ENCODE measurements at places on chromosomes 3 and 15.

- DNase-seq = no peak
These were observed 348.2 kb downstream of the GRM7 start for GRCh38 chr3:7209098-7209497.

DNA sequence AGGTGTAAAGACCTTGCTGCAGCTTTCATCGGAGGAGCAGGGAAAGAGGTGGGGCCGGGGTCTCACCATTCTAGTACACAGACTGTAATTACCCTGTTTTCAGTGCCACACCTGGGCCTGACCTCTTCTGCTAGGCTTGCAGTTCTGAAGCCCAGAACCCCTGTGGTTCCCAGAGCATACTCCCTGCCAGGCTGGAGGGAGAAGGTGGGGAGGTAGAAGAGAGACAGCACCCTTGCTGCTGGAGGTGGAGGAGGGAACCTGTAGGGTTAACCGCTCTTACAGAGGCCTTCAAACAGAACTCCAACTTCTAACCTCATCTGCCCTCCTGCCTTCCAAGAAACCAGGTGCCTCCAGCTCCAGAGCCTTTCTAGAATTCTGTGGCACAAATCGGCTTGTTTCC lies 27.0 kb downstream of the PCOLCE2 start:
- DNase-seq = no peak

- no peak for DNase-seq
These were observed 168.3 kb upstream of the ADAMTS9 start for GRCh38 chr3:64856106-64856505.

DNA sequence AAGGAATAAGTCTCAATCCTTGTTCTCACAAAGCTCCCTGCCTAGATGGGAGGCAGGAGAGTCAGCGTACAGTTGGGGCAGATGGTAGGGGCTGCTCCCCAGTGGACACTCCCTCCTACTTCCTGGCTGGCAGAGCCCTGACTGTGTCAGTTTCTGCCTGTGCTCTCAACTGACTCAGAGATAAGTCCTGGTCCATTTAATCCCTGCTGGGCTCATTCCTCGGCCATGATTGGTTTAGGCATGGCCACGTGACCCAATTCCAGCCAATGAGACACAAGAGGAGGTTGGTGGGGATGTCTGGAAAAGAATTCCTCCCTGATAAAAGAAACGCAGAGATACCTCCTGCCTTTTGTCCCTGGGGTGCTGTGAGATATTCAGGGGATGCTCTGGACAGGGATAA lies 118.1 kb upstream of the SLC6A11 start:
- no peak for DNase-seq

DNA sequence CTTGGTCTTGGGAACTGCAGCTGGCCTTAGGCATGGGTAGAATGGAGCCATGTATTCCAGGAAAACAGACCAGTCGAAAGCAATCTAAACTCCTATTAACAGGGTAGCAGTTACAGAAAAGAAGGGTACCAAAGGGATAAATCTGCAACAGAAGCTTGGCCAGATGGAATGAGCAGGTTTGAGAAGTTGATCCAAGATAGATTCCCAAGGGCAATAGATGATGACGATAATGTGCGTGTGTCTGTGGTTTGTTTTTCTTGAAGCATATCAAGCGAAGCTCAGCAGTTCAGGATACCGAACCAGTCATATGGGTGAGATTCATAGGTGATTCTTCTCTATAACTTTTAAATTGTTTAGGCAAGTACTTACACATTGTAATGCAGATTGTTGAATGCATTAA lies 203.8 kb upstream of the SEMA6D start:
- DNase-seq = no peak

DNA sequence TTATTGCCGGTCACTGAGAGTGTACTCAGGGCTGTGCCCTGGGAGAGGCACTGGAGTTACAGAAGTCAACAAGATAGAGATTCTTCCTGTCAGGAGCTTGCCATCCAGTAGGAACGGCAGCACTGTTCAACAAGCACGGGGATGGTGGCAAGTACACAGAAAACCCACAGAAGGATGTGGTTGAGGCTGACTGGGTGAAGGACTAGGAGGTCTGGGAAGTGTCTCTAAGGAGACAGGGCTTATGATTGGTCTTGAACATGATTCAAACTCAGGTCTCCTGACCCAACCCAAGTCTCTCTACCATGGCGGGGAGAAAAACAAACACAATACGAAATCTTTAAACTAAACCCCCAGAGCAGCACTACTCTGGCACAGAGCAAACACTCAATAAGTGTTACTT lies 37.6 kb downstream of the ERICH6 start:
- DNase-seq = no peak

DNA sequence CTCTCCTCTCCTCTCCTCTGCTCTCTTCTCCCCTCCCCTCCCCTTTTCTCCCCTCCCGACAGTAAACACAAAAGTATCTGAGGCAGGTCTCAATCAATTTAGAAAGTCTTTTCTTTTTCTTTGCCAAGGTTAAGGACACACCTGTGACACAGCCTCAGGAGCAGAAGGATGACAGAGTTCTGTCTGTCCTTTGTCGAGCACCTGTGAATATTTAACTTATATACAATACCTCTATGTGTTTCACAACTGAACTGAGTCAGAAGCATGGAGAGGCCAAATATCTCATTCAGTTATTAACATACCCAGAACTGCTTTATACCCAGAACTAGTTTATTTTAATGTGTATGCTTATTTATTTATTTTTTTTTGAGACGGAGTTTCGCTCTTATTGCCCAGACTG lies 81.1 kb upstream of the ROBO1 start:
- DNase-seq = no peak

GRCh38 chr15:43529587-43530345 lies 12.4 kb downstream of the MAP1A start:
- DNase-seq = no peak

- no peak for DNase-seq
These were observed 3.9 kb upstream of the GCHFR start for GRCh38 chr15:40759961-40760360.

- no peak for DNase-seq
These were observed 57.6 kb downstream of the BHLHE40 start for GRCh38 chr3:5036858-5037257.

GRCh38 chr3:35760146-35760545 lies 120.8 kb downstream of the ARPP21 start:
- no peak for DNase-seq

- DNase-seq = no peak
These were observed 57.0 kb downstream of the BOC start for GRCh38 chr3:113268311-113268710.

DNA sequence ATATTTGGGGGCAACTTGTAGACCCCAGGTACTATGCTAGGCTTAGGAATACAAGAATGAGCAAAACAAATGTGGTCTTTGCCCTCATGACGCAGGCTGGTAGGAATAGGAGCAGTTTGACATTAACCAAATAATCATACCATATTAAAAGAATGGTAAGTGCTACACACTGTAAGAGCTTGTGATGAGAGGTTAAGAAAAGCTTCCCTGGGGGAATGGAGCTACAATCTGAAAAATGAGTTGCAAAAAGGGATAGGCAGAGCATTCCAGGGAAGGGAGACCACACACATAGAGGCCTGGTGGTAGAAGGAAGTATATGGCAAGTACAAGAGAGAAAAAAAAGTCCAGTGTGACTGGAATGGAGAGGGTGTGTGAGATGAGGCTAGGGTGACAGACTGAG lies 37.3 kb downstream of the TMOD3 start:
- no peak for DNase-seq

- DNase-seq = no peak
These were observed 968.4 kb downstream of the FHIT start for GRCh38 chr3:60282866-60283265.

DNA sequence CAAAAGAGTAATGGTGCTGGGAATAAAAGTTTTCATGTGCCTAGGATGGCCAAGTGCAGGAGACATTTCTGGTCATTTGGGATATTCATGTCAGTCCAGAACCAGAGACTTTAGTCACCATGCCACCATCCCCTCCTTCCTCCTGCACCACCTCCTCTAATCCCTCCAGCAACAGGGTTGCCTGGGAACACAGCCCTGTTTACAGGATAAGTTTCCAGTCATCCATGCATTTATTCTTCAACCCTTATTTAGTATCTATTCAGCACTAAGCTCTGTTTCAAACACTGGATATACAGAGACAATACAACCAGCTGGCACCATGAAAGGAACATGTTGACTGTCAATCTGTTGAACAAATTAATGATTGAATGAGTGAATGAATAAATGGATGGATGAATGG lies 211.7 kb downstream of the CLSTN2 start:
- DNase-seq = no peak

DNA sequence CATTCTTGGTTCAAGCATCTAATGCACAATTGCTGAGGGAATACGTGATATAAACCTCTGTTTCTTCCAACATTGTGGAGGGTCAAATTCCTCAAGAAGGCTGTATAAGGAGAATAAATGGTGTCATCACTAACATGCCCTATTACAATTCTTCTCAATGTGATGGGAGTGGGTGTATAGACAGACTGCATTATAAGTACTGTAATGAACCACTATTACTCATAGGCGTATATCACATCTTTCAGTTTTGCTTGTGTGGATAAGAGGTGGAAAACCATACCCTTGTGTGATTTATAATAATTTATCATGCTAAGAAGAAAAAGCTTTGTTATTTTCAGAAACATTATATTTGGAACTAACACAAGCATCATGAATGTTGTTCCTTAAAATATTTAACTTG lies 35.3 kb upstream of the BBX start:
- no peak for DNase-seq

DNA sequence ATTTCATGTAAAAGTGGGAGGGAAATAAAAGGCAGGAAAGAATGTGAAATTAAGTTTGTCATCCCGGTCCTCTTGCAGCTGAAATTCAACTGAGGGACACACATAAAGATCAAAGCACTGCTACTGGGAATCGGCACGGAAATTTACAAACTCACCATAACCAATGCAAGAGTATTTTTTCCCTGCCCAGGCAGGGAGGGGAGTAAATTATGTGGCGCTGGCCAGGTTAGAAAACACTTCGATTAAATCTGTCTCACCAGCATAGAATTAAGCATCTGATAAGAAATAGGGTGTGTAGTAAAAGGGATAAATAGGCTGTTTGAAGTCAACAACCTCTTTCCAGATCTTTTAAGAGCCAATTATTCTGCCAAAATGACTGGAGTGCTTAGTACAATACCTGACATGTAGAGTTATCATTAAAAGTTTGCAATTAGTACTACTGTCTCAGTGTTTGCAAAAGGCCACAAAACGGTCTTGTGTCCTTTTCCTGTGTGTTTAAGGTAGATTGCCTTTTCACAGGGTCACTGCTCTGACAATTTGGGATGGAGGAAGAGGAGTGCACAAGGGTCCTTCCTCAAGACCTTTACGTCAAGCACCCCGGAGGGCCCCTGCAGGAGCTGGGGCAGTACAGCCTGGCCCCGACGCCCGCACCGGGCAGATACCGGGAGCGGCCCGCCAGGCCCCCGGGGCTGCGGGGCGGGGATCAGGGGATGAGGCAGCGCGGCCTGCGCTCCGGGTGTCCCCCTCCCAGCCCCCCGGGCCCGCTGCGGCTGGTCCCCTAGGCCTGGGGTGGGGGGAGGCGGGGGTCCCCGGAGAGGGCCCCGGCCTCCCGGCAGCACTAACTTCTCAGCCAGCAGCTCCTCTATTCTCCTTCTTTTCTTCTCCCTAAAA lies 651 bp downstream of the UBA3 start:
- DNase-seq = no peak

GRCh38 chr3:157816296-157816695 lies 289.9 kb downstream of the SHOX2 start:
- no peak for DNase-seq

DNA sequence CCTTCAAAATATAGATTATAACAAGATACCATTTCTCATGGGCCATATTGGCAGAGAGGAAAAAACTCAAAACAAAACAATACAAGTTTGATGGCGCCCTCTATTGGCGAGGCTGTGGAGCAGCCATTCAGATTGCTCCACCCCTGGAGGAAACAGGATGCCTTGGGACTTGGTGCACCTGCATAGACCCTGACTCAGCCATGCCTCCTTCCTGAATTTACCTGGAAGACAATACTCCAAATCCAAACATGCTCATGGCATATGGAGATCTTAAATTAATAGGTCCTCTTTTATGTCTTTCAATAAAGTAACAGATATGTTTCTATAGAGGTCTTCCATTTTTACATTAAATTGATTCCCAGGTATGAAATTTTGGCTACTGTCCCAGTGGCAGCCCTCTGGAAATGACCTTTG lies 90.0 kb downstream of the APBA2 start:
- DNase-seq = no peak

DNA sequence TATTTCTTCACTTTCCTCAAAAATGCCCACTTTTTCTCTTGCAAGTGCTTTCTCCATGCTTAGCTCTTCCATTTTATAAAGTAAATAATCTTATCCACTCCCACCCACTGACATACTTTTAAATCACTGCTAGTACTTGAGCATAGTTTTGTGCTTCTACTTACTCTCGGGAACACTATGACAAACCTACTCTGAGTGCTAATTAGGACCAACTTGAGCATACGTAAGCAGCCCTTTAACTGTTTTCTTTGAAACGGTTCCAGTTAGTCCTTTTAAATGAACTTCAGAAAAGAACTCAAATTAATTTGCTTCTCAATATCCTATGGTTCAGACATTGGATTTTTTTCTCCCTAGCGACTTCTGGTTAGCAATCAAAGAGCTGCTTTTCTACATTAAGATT lies 280.0 kb upstream of the SOX2 start:
- no peak for DNase-seq

- DNase-seq = no peak
These were observed 11.8 kb downstream of the GP5 start for GRCh38 chr3:194387276-194387675.

- no peak for DNase-seq
These were observed 18.5 kb downstream of the CNOT10 start for GRCh38 chr3:32703491-32703972.

GRCh38 chr3:119751423-119751822 lies 30.5 kb upstream of the NR1I2 start:
- DNase-seq = no peak

- no peak for DNase-seq
These were observed 24.1 kb upstream of the SACM1L start for GRCh38 chr3:45665101-45665572.

- DNase-seq = no peak
These were observed 7.8 kb downstream of the RPS17 start for GRCh38 chr15:82532383-82532990.

DNA sequence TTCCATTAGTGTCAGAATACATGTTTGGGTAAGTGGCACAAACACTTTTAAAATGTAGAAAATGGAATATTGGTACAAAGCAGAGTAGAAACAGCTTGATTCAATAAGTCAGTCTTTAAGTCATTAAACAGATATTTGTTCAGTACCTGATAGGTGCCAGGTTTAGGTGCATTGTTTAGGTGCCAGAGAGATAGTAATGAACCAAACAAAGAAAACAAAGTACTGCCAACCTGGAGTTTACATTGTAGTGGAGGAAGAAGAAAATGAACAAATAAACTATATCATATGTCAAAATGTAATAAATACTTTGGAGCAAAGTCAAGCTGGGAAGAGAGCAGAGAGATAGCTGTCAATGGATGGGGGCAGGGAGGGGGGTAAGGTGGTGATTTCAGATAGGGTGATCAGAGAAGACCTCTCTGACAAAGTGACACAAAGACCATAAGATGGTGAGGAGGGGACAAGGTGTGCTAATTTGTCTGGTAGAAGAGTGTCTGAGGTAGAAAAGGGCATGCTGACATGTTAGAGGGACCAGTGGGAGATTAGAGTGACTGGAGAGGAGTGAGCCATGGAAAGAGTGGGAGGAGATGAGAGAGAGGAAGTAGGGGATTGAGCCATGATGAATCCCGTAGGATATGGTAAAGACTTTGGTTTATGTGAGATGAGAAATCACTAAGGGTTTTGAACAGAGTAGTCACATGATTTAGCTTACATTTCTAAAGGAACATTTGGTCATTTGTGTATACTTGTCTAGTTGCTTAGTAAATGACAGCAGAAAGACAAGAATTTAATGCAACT lies 128.2 kb downstream of the UBE2E2 start:
- DNase-seq = no peak

Measured in NCI-H1417 treated with DMSO at 0.1 percent for 48 hours (cell line).